ENCODE measurements at places on chromosomes 7 and 10.

DNA sequence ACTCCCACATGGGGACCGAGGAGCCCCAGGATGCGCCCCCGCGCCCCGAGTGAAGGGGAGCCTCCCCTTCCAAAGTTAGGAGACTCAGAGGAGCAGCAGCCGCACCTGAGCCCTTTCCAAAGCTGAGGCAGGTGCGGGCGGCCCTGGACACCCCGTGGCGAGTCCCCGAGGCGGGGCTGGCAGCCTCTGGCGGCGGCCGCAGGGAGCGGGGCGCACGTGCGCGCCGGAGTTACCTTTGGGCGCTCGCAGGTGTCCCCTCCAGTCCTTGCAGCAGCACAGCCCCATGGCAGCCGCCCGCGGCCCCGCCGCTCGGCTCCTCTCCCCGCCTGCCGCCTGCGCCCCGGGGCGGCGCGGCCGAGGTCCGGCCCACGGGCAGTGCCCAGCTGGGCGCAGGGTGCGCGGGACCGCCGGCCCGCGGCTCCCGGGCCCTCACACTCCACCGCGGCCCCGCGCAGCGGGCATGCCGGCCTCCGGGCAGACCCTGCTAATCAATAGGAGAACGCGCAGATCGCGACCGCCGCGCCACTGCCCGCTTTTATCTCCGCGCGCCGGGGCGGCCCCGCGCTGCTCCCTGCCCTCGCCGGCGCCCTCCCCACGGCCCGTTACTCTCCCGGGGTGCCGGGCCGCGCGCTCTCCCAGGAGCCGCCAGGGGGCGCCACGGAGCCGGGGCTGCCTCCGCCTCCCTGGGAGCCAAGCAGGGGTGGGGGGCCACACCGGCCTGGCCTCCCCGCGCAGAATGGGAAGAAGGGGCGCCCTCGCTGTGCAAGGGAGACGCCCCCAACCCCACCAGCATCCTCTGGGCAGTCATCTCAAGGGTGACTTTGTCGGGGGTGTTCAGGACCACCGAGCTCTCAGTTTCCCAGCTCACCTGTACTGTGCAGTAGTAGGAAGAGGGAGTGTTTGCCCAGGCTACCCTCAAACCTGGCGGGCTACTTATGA is 80.8 kb downstream of the ARHGAP22 start:
- peak; percentile 31 for DNase-seq

- peak; percentile 97 for DNase-seq
These were observed 19.8 kb upstream of the COL1A2 start for GRCh38 chr7:94374721-94375566.

GRCh38 chr10:119020627-119020946 is 8.9 kb upstream of the NANOS1 start:
- DNase-seq = peak; percentile 50

GRCh38 chr10:111030042-111030750 is 46.6 kb upstream of the ADRA2A start:
- no peak for DNase-seq

DNA sequence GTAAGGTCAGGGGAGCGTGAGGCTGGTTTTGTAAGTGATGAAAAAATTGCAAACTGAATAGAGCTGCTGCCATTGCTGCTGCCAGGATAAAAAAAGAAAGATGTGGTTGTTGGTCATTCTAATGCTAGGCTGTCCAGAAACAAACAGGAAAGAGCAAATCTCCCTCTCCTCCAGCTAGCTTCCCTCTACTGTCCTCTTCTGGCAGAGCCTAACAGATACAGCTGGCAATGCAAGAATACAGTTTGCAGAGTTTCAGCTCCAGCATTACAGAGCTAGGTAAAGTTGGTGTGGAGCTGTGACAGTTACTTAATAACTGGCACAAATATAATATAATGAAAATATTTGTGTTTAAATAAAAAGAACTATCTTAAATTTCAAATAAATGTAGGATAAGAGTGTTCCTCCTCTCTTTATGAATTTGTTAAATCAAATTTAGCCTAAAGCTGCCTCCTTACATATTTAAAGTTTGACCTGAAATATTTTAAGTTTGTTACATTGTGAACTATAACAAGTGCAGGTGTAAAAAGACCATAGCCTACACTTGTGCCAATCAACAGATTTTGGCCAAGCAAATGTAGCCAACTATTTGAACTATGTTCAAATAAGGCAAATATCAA is 407.7 kb downstream of the SH2D4B start:
- DNase-seq = peak; percentile 41

- DNase-seq = no peak
These were observed 62.6 kb downstream of the TACR2 start for GRCh38 chr10:69353977-69354635.

DNA sequence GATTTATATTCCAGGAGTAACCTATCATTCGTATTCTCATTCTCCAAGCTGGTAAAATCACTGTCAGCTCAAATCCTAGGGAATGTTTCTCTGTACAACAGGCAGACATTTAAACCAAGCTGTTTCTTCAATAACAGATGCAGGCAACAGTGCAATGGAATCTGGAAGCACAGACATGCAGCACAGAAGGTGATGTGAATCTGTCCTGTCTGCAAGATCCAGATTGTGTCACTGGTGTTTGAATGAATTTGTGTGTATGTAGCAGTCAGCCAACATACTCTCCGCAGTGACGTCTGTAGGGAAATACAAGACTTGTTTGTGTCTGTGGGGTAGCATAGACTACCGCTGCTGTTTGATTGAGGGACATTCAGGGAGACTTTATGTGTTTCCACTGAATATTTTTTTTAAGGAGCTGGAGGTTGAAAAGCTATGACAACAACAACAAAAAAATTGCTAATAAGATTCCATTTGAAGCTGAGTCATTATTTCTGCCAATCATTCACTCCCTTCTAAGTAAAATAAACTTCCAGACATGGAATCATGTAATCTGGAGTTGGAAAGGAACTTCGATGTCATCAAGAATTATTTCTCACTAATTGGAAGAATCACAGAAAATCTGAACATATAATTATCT is 122.9 kb upstream of the MYO3A start:
- DNase-seq = no peak

- no peak for DNase-seq
These were observed 65.9 kb downstream of the FGFR2 start for GRCh38 chr10:121532292-121532864.

GRCh38 chr10:82390866-82391658 is 516.1 kb downstream of the NRG3 start:
- DNase-seq = no peak

DNA sequence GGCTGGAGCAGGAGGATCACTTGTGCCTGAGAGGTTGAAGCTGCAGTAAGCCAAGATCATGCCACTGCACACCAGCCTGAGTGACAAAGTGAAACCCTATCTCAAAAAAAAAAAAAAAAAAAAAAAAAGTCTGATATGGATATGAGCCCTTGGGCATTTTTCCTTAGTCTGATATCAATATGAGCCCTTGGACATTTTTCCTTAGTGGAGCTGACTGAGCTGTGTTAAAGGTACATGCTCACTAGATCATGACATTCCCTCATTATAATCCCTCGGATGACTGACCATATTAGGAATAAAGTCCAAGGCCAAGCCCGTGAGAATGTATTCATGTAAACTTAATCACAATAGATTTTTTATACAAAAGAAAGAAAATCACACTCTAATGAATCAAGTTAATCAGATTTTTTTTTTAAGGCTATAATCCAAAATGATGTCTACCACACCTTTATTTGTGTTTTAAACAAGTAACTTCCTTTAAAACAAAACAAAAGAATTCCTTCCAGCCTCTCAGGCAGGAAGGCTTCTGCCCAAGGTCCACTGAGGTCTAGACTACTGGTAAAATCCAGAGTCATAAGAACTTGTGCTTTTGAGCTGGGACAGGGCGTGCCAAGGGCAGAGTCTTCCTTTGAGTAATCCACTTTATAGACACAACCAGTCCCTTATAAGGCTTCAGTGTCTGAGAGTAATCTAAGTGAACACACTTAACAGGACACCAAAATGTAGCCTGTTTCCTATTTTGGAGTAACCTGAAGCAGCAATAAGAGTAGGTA is 5.5 kb downstream of the PPA1 start:
- DNase-seq = no peak

DNA sequence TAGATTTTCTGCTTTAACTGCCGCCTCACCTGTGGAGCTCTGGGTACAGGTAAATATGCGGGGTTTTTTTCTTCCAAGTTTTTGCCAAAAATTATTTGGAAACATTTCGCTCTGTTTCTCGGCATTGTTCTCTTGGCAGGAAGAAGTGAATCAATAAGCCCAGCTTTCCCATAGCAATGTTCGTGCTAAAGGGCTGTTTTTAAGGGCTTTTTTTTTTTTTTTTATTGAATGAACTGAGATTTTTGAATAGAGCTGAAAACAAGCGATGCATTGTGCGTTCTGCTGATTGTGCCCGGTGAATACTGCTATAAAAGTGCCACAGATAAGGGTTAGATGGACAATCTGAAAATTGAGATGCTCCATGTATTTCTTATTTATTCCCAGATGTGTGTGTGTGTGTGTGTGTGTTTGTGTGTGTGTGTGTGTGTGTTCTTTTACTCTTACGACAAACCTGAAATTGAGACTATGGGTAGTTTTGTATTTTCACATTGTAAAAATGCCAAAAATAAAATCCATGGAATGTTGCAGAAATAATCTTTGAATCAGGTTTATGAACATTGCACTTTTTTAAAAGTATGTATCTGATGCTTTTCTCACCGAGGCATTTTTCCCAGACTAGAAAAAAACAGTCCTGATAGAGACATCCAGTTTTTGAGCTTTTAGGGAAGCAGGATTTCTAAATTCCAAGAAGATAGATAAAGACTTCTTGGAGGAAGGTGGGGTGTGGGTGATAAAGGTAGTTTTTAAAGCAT is 30.5 kb downstream of the KIAA1217 start:
- DNase-seq = no peak

- no peak for DNase-seq
These were observed 84.9 kb upstream of the ADRB1 start for GRCh38 chr10:113958631-113959382.

DNA sequence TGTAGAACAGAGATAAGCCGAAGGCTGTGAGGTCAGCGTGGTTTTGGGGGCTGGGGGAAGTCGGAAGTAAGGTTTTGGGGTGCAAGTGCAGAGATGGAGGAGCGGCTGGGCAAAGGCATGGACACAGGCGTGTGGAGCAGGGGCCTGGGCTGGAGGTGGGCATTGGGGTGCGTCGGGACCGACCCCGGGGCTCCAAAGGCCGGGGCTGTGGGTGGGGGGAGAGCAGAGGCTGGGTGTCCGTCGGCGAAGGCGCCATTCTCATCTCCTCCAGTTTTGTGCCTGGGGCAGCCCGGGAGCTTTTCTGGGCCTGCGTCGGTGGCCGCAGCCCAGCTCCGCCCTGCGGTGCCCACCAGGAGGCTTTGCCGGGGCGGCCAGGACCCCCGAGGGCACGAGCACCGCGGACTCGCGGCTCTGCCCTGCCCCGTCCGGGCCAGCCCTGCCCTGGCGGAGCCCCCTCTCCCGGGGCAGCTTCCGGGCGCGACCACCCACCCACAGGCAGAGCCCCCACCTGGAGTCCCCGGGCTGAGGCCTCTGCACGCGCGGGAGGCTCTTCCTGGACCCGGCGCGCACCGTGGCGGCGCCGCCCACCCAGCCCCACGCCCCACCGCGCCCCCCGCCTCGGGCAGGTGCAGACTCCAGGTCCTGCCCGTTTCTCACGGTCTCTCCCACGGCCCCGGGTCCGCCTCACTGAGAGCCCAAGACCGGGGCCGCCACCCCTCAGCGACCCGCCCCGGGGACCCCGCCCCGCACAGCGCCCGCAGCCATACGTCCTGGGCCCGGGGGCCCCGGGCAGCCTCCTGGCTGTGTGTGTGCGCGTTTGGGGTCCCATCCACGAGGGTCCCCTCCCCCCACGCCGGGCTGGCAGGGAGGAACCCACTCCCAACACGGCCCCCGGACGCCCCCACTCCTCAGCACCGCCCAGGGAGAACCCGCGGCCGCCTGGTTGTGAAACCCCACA is 7.7 kb upstream of the SCART1 start:
- no peak for DNase-seq

- no peak for DNase-seq
These were observed 172.1 kb downstream of the CYP26A1 start for GRCh38 chr10:93245779-93246178.

DNA sequence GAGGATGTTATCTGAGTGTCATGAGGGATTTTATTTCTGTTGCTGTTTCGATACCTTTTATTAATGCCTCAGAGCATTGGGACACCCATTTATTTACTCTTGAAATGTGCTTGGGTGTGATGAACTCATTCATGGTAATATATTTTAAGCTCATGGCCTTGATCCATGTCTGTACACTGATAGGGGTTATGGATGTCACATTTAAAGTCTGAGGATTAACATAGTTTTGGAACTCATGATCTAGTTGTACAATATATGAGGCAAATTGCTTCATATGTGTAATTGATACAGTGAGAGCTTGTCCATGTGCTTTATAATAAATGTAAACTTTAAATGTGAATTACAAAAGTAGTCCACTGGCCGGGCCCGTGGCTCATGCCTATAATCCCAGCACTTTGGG is 23.0 kb upstream of the ZRANB1 start:
- DNase-seq = no peak

DNA sequence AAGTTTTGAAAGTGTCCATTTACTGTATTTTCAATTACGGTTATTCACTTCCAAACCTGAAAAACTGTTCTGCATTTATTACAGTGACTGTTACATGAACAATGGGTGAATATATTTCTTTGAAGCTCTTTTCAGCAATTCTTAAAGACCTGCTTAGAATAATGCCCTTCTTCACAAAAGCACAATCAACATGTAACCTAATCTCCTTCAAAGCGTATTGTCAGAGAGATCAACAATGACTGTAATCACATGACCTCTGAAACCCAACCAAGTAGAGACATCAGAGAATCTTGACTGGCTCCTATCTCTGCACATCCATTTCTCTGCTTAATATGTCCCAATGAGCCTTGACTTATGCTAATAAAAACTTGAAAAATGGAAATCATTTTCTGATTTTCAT is 126.7 kb downstream of the NRCAM start:
- peak; percentile 66 for DNase-seq

GRCh38 chr10:86711513-86712316 is 43.4 kb downstream of the LDB3 start:
- DNase-seq = peak; percentile 61

DNA sequence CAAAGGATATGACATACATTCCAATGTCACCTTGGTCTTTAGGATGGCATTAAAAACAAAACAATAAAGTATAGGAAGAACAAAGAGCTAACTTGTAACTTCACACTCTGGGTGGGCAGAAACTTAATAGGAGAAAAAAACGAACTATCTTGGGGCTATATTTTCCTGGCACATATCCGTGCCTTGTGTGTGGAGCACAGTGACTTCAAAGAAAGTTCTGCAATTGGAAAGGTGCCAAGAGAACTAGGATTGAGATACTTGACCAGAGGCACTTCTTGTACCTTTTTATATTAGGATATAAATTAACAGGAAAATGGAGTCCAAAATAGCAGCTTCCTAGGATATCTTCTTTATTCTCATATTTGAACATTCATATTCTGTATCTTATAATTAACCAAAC is 148.4 kb downstream of the SEMA3D start:
- DNase-seq = no peak

DNA sequence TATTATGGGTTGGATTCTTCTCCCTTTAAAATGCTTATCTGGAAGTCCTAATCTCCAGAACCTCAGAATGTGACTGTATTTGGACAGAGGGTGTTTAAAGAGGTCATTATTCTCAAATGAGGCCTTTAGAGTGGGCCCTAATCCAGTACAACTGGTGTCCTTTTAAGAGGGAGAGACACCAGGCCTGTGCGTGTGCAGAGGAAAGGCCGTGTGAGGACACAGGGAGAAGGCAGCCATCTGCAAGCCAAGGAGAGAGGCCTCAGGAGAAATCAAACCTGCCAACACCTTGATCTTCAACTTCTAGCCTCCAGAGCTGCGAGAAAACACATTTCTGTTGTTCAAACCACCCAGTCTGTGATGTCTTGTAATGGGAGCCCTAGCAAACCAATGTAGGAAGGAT is 235.4 kb upstream of the MYO3A start:
- peak; percentile 29 for DNase-seq

- DNase-seq = peak; percentile 24
These were observed 59.2 kb downstream of the HSPA12A start for GRCh38 chr10:116683166-116683565.

GRCh38 chr7:157752832-157753291 is 416.1 kb downstream of the DNAJB6 start:
- DNase-seq = no peak

All from NCI-H82 (cell line).